Stimulated activated CD4-positive, alpha-beta T cell treated with anti-CD3 and anti-CD28 coated beads, Interleukin-4, amount 100 ng/mL, for 24 hours (primary cell): ENCODE measurements at places on chromosomes 3 and 15.

DNA sequence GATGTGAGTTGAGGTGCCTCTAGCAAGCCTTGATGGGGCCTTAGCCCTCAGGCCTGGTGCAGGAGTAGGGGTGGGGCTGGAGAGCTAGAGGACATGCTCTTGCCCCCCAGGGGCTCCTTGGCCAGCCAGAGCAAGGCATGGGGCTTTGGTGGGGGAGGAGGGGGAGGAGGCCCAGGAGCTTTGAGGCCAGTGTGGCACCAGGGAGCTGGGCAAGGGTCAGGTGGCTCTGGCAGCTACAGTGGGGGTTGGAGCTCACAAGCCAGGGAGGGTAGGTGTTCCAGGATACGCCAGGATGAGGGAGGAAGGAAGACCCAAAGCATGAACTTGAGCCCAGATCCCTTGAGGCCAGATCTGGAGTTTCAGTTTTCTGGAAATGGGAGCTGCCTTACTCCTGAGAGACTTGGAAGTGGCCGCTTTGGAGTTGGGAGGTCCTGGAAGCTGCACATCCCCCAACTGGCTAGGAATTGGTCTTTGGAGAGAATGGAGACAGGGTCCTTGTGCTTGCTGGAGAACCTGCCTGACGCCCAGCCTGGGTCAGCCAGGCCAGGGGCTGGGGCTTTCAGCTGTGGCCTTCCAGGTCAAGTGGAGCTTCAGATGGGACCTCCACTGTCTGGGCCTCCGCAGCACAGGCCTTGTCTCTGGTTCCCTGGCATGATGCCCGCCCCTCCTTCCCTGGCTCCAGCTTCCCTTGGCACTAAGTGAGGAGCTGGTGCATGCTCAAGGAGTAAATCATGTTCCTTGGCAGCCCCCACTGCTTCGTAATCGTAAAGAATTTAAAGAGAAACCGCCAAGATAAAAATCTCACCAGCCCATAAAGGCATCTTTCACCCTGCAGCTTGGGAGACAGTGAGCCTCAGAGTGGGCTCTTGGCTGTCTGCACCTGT lies 8.7 kb downstream of the SEMA3F start:
- no peak for DNase-seq

DNA sequence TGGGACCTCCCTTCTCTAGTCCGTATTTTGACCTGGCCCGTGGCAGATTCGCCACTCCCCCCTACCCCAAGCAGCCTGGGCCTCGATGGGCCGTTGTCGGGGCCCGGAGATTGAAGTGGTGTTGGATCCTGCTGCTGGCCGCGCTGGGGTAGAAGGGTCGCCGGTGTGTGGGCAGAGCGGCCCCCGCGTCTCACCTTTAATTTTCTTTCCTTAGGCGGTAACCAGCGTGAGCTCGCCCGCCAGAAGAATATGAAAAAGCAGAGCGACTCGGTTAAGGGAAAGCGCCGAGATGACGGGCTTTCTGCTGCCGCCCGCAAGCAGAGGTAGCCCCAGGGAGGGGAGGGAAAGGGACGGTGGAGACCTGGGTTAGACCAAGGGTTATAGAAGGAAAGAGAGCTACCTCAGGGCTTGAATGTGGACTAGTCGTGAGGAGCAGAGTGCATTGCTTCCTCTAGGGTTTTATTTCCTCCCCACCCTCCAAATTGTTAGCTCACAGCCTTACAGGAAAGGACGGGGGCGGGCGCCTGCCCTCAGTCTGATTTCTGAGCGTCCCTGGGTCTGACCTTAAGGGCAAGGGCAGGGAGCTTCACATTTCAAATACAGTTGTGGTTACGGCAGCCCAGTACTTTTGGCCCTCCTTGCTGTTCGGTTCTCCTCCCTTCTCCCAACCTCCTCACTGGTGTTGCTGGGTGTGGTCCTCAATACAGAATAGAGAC lies 799 bp downstream of the SERF2 start:
- DNase-seq: peak; percentile 25

DNA sequence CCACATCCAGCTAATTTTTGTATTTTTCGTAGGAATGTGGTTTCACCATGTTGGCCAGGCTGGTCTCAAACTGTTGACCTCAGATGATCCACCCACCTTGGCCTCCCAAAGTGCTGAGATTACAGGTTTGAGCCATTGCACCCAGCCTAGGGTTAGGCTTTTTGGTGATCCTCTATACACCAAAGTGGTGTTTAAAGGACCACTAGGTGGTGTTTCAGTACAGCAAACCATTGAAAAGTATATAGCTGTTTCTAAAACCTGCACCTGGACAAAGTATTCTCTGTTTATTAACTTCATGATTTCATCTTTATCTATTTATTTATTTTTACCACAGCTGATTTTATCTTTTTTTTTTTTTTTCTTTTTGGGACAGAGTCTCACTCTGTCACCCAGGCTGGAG lies 68.4 kb downstream of the MINDY2 start:
- no peak for DNase-seq

DNA sequence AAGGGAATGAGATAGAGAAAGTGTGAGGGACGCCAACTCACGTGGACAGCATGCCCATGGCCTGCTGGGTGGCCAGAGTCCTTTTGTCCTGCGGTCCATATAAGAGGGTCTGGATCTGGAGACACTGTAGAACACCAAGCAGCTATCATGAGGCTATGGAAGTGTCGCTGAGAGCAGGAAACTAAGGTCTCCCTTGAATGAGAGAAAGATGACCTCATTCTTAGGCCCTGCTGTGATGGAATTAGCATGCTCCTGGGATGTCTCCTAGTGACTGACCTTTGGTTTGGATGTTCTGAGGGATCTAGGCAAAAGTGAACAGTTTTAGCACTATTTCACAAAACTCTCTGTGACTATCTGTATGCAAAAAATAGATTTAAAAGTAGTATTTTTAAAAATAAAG lies 34.4 kb downstream of the SYNM start:
- DNase-seq: no peak

DNA sequence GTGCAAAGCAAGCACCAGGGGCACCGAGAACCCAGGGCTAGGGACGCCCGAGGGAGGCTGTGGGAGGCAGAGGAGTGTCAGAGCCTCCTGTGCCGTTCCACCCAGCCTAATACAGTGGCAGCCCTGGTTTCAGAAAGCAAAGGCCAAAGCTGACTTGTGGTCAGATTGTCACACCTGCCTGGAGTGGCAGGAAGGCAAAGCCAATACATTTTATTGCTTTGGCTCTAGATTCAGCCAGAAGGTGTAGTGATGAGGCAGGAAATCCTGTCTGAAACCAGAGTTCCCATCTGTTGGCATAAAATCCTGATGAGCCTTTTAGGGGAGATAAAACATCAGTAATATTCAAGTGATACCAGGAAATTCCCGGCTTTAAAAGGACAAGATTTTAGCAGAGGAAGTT lies 168.3 kb downstream of the SLCO3A1 start:
- DNase-seq: no peak

DNA sequence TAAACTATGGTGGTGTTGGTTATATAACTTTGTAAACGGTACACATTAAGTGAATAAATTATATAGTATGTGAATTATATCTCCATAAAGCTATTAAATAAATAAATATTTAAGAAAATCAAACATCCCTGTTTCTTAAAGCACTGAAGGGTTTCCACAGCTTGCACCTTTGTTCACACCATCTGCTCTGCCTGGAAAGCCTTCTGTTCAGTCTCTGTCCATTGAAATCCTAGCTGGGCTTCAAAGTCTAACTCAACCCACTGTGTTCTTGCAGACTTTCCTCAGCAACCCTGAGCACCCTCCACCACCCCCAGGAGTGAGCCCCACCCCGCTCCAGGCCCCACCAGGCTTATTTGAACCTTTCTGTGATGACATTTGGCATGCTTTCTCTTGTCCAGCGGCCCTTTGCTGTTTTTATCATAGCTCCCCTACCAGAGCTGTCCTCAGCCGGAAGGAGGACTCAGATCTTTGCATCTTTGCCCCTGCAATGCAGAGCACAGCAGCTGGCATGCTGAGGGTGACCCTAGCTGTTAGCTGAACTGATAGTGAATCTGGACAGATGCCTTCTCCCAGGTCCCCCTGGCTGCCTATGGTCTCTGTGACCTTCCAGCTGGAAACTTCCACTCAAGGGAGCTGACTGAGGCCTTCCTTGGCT lies 105.2 kb downstream of the DAPK2 start:
- no peak for DNase-seq

- no peak for DNase-seq
Measured at GRCh38 chr15:47607695-47608094, 109.6 kb upstream of the SEMA6D start.

DNA sequence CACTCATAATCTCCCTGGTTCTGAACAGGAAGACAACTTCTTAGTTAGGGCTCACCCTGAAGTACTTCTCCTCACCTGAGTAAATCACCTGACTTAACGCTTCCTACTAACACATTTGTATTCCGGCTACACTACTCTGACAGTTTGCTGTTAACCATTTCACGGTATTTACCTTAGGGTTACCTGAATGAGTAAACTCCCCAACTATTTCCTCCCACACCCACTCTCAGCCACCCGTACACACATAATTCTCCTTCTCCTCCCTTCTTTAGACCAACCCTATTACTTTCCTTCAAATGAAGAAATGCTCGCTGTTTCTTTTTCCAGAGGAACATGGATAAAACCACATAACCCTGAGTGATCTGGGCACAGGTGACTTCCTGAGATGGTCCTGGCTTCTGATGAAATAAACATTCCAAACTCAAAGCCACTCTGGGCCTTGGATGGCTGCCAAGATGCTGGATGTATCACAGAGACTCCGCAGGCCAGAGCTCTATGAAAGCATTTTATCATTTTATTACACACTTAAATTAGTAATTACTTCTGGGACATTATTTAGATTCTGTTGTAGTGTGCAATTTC lies 183.6 kb upstream of the ATP11B start:
- no peak for DNase-seq

GRCh38 chr3:134494495-134494894 lies 8.6 kb downstream of the CEP63 start:
- DNase-seq: no peak

GRCh38 chr3:132007617-132008016 lies 27.2 kb downstream of the CPNE4 start:
- DNase-seq: no peak

GRCh38 chr3:20222274-20222673 lies 36.3 kb upstream of the SGO1 start:
- DNase-seq: no peak

GRCh38 chr3:89043406-89043932 lies 64.0 kb upstream of the EPHA3 start:
- DNase-seq: no peak

DNA sequence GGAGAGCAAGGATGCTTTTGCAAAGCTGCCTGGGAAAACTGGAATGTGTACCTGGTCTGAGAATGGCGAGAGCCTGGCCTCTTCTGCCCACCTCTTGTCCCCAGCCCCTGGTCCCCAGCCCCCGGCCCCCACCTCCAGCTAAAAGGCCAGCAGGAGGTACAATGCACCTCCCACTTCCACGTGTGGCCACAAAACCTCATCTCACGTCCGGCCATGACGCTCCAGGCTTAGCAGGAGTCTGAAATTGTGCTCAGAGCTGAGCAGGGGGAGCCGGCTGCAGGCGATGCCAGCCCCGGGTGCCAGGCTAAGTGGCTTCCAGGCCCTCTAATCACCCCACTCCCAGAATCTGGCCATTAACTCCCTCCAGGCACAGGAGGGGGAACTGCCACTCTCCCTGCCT lies 83.1 kb upstream of the PRR20G start:
- DNase-seq: no peak

DNA sequence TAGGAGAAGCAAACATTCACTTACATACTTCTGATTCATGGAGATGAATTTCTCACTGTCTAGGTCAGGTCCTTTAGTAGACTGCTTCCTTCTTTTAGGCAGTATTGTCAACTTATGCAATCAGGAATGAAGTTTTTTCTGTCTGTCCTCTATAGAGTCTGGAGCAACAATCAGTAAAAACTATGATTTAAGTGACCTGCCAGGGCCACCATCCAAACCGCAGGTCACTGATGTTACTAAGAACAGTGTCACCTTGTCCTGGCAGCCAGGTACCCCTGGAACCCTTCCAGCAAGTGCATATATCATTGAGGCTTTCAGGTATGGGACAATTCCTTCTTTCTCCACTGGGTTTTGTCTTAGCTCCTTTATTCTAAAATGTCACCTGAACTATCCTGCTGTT lies 523.1 kb downstream of the ROBO2 start:
- DNase-seq: no peak

DNA sequence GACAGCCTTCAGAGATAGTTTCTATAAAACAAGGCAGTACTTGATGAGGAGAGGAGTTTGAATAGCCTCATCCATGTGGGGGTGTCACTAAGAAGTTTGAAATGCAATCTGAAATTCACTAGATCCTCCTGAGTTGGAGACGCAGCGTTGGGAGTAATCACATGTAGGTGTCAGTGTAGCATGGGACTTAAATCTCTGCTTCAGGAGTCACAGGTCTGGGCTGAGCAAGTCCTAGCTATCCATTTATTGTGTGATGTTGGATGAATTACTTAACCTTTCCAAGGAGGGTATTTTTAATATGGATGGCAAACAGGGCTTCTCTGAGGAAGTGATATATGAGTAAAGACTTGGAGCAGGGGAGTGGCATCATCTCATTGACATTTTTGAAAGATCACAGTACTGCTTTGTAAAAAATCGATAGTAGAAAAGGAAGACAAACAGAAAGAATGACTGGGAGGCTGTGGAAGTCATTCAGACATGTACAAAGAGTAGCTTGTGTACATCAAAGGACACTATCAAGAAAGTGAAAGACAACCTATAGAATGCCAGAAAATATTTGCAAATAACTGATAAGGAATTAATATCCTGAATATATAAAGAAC lies 17.1 kb downstream of the CP start:
- no peak for DNase-seq

DNA sequence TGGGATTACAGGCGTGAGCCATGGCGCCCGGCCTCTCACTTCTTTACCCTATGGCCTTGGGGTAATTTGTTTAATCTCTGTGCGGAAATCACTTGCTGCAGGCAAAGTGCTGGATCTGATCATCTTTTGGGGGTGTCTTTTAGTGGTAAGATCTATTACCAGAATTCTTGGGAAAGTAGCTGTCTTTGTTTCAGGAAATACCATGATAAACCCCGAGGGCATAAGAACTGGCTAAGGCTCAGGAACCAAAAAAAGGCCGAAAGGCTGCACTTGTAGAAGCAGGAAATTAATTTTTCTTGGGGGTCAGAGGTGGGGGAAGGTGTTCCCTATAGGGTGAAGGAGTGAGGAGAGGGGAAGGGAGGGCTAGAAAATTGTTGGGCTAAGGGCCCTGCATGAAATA lies 22.7 kb upstream of the IGF2BP2 start:
- DNase-seq: no peak

GRCh38 chr15:36612063-36612788 lies 32.8 kb downstream of the CDIN1 start:
- DNase-seq: no peak

DNA sequence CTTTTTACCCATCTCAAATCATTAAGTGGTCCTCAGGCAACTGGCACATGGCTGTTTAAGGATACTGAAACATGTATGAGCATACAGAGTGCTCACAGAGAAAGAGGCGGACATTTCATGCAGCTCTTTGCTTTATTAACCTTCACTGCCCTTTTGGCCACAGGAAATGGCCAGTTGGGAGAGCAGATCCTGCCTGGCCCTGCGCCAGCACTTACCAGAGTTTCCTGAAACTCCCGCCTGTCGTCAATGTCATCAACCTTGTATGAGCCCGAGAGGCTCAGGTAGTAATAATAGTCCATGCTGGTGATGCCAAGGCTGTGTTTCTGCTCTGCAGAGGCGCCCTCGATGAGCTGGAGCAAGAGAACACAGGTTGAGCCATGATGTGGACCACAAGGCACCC lies 17.8 kb downstream of the LDHAL6B start:
- no peak for DNase-seq

- DNase-seq: no peak
Measured at GRCh38 chr3:8254489-8254888, 247.1 kb upstream of the LMCD1 start.
